ENCODE measurements at places on chromosomes 16 and 17. TPM values are rescaled to one million over a fixed set of nuclear protein-coding genes. Genes with fewer than 3 reads are reported as not detected.

DNA sequence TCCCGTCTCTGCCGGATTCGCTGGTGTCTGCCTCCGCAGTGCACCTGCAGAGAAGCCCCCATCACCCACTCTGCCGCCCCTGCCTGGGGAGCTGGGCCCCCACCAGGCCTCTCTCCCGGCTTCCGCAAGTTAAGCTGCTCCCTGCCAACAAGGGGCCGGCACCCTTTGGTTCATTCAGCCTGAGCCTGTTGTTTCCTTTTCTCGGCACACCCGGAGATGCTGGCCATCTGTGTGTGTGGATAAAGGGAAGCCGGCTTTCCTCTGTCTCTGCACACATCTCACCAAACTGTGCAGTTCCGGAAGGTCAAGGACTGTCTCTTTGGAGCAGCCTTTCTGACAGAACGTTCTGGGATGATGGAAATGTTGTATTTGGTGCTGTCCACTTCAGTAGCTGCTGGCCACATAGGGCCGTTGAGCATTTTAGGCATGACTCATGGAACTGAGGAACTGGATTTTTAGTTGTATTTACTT, 6.8 kb downstream of the MAPK8IP3 start:
- no peaks in the 10 kb centered on the region for H3K27me3 ChIP-seq
- no peak overlapping the region for H3K27ac ChIP-seq
- H3K36me3 ChIP-seq = no peaks in the 10 kb centered on the region

DNA sequence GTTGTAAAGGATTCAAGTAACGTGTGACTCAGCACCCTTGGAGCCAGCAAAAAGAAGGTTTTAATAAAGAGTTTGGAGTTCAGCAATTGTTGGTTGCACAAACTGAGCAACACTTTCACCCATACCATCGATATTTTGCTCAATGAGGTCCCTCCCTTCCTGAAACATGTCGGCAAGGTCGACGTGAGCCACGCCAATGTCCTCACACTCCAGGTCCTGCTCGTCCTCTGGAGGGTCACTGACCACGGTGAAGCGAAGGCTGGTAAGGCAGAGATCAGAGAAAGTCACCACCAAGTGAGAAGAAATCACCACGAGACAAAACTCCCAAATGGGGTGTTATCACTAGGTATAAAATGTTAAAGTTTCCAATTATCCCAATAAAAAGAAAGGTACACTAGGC, 98.3 kb downstream of the RPGRIP1L start:
- H3K27me3 ChIP-seq = no peaks in the 10 kb centered on the region
- H3K27ac ChIP-seq = no peak overlapping the region
- H3K36me3 ChIP-seq = peaks cover 17% of the 10 kb centered on the region

- no peaks in the 10 kb centered on the region for H3K36me3 ChIP-seq
- H3K4me3 ChIP-seq = no peak overlapping the region
- no peak for DNase-seq
- no peaks in the 10 kb centered on the region for H3K27me3 ChIP-seq
Observed at GRCh38 chr16:53752560-53752959, 48.6 kb downstream of the FTO start.

- H3K27me3 ChIP-seq = no peaks in the 10 kb centered on the region
- DNase-seq = no peak
- H3K27ac ChIP-seq = no peak overlapping the region
Observed at GRCh38 chr16:53817812-53818550, 114.0 kb downstream of the FTO start.

- H3K27me3 ChIP-seq = no peaks in the 10 kb centered on the region
- H3K36me3 ChIP-seq = no peaks in the 10 kb centered on the region
- DNase-seq = no peak
- H3K4me1 ChIP-seq = no peaks in the 10 kb centered on the region
- no peak overlapping the region for H3K4me3 ChIP-seq
- no peak overlapping the region for H3K27ac ChIP-seq
Observed at GRCh38 chr16:47966325-47966724, 189.5 kb downstream of the ABCC12 start.

GRCh38 chr16:59567496-59567895, 833.4 kb upstream of the GOT2 start:
- H3K36me3 ChIP-seq = no peaks in the 10 kb centered on the region
- H3K27me3 ChIP-seq = no peaks in the 10 kb centered on the region
- no peaks in the 10 kb centered on the region for H3K4me1 ChIP-seq
- no peak overlapping the region for H3K4me3 ChIP-seq

Gene CREBBP
- total RNA-seq = 45.2 TPM

Gene MAF
- 7.6 TPM for total RNA-seq

Gene TBC1D3L
- 3.4 TPM for total RNA-seq

Gene NPIPA2
- total RNA-seq = 0.24 TPM

All from heart right ventricle (tissue), 16 donors.